Dermis microvascular lymphatic vessel endothelial cell (primary cell): ENCODE measurements at places on chromosomes 5 and 9.

DNA sequence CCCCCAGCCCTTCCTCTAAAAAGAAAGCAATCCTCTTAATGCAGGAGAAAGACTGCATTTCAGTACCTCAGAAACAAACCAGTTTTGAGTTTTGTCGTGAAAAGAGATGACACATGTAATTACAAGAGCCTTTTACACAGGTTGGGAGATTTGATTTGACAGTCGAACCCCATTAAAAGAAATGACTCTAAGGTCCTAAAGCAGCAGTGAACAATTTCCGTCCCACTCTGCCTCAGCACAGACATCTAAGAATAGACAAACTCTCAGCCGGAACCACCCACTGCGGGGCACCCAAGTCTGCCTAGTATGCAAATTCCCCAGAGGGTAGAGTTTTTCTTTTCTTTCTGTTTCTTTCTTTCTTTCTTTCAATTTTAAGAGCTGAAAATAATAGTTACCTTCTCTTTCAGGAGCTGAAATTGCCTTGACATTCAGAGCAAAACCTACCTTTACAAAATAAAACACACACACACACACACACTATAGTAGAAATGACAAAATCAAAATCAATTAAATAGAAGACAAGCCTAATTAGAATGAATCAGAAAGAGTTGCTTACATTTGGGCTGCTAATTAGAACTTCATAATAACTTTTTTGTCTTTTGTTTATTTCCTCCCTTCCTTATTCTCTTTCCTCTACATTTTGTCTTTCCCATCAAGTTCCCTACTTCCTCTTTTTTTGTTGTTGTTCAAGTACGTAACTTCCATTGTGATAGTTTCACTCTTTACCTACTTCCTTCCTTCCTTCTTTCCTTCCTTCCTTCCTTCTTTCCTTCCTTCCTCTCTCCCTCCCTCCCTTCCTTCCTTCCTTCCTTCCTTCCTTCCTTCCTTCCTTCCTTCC is 65.1 kb downstream of the BASP1 start:
- no peak for DNase-seq

- no peak for DNase-seq
Measured at GRCh38 chr9:91197232-91198181, 164.2 kb downstream of the AUH start.

GRCh38 chr5:88419931-88420330 is 151.3 kb upstream of the TMEM161B start:
- no peak for DNase-seq

DNA sequence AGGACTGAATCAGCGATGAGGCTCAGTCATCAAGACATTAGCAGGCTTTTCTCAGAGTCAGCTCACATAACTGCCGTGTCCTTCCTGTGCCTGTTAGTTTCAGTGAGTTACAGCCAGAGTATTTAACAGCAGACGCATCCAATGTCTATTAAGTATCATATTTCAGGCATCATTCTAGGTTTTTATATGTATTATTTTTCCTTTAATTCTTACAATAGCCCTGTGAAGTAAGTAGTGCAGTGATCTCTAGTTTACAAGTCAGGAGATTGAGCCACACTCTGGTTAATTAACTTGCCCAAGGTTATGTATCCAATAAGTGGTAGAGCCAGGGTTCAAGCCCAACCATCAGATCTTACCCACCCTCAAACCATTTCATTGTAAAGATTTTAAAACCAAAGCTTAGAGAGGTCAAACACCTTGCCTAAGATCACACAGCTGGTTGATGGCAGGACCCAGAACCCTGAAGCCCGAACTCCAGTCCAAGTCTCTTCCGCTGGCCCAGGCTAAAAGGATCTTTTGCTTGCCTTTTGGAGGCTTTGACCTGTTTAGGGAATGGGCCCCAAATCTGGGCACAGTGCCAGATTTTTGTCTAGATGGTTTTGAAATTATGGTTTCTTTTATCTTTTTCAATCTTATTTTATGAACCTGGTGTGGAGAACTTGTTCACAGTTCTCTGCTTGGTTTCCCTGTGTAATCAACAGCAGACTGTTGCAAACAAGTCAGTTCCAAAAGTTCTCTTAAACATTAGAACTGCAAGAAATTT is 261.2 kb upstream of the CLINT1 start:
- DNase-seq, result no peak

DNA sequence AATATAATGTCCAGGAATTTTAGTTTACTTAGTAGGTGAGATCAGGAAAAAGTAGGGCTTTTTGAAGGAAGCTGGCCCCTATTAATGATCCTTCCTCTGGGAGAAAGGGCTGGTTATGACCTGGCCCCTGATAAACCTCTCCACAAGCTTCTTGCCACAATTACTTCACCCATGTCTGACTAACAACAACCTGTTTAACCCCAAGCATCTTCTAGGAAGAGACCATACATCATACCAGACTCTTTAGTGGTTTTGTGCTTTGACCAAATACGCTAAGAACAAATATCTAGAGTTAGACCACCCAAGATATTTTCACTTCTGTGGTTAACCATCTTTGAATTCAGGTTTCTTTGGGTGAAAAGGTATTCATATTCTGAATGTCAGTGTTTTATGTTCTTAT is 174.0 kb upstream of the SLC27A6 start:
- DNase-seq, result no peak

GRCh38 chr9:36288070-36288469 is 29.8 kb upstream of the GNE start:
- DNase-seq, result no peak

DNA sequence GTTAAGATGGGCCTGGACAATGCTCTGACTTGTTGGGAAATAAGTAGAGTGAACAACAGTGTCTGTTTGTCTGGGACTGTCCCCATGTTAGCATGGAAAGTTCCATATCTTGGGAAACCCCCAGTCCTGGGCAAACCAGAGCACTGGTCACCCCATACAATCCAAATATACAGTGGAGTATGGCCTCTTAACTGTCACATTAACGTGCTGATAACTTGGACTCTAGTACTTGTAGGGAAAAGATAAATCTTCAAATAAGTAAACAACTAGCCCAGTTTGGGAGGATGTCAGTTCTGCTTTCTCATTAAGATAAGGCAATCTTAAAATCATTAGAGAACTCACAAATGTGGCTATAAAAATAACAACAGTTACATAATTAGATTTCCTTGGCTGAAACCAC is 47.6 kb upstream of the JAK2 start:
- DNase-seq, result no peak
